ENCODE measurements at places on chromosomes 12 and 14.

GRCh38 chr12:88153959-88154358, 11.9 kb downstream of the TMTC3 start:
- DNase-seq = no peak

DNA sequence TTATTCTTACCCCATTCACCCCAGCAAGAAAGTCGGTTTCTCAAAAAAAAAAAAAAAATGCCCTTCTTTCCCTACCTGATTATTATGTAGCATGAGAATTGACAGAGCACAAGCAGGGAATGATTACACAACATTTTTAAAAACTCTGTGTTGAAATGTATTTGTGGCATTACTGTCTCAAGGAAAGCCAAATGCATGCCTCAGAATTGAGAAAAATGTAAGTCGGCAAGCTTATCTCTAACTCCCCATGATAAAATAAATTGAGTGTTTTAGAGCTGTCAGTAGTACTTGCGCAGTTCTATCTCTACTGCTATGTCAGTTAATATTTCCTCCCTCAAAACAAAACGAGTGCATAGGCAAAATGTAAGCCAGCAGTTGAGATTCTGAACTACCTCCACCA, 25.7 kb downstream of the ANO4 start:
- DNase-seq = no peak

- no peak for DNase-seq
Observed at GRCh38 chr12:92912052-92912451, 17.0 kb downstream of the EEA1 start.

DNA sequence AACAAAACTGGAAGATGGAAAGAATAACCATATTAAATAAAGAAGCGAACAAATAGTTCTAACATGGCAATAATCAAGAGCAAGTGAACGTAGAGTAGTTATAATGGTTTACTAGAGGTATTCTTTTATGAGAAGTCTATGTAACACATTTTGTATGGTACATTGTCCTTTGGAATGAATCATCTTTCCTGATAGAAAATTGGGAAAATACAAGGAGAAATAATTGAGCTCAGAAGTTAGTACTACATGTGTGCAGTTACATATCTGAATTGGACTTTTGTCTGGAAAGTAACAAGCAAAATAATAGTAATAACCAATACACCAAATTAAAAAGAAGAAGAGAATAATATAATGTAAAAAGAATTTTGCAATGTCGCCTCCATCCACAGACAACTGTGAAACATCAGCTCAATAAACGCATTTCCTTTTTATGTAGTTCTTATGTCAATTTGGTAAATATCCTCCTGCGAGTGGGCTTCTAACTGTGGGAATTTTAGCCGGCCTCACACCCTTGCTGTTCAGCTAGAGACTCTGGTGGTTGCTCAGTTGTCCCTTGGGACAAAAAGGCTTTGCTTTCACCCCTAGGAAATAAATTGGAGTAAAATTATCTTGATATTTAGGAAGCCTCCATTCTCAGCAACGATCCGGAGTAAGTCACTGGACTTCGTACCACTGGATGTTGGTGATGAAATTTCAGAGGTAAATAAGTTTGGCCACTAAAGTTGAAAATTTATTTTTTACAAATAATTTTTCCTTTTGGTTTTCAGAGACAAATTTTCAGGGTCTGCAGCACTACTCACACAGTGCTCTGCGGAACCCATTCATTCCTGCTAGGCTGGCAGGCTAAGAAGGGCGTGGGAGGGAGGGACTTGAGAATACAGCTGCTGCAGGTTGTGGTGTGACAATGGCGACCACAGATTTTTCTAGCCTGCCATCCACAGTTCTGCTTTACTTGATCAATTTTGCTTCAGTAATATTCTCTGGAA, 1.1 kb upstream of the TUBA1A start:
- no peak for DNase-seq

DNA sequence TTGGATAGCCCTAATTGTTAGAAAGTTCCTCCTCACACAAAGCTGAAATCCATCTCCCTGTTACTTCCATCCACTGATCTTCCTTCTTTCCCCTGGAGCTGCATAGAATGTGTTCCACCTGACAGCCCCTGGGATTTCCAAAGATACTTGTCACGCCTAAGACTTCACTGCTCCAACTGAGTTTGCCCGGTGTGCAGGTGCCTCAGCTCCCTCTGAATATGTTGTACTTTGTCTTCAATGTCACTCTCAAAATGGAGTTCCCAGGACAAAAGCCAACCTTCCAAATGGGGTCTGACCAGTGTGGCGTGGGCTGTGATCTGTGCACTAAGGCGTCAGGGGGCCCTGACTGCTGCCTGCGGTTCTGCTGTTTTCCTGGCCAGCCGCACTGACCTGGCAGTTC, 42.8 kb downstream of the CACNA2D4 start:
- no peak for DNase-seq

- no peak for DNase-seq
Observed at GRCh38 chr12:81610955-81611889, 147.9 kb downstream of the PPFIA2 start.

All from BJ (cell line).